ENCODE measurements at places on chromosomes 3 and 15.
A peak's percentile ranks its signal among the peaks of the same experiment; 100 is the strongest.

- DNase-seq = no peak
These were observed 277.9 kb upstream of the NR2F2 start for GRCh38 chr15:96052572-96053030.

- DNase-seq = peak; percentile 94
These were observed 9.9 kb downstream of the ZIC1 start for GRCh38 chr3:147418808-147419701.

GRCh38 chr3:149790268-149790667 lies 2.1 kb downstream of the ANKUB1 start:
- DNase-seq = no peak

- DNase-seq = no peak
These were observed 13.6 kb downstream of the GLDN start for GRCh38 chr15:51355096-51355495.

- no peak for DNase-seq
These were observed 401.3 kb upstream of the CFAP20DC start for GRCh38 chr3:59450946-59451763.

DNA sequence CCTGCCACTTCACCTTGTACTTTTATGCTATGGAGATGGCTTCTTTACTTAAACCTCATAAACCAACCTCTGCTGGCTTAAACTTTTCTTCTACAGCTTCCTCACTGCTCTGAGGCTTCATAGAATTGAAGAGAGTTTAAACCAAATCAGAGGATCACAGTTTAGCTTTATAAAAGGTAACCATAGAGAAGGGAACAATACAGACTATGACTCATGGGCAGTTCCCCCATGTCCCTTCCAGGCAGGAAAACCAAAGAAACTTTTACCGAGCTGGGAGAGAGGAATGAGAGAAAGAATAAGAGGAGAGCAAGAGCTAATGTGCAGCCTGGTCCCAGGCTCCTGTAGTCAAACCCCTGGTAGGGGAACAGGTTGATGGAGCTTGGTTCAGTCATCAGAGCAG lies 53.9 kb upstream of the NEDD4 start:
- no peak for DNase-seq

- no peak for DNase-seq
These were observed 42.4 kb downstream of the SEC22A start for GRCh38 chr3:123244128-123244527.

DNA sequence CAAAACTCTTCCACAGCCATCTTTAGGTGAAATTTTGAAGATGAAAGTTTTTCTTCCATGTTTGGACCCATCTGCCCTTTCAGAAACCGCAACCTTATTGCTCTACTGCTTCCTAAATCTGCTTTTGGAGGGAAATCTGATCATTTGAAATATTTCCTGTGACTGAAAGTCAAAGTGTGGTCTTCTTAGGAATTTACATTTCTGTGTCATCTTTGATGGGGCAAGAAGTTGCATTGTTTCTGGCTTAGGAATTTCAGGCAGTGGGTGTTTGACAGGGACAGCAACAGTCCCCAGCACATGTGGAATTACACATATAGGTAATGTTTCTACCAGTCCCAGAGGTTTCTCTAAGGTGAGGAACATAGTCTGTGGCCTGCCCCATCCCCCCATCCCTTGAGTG lies 5.3 kb upstream of the TYRO3 start:
- no peak for DNase-seq

- no peak for DNase-seq
These were observed 913 bp upstream of the WNT7A start for GRCh38 chr3:13880811-13881156.

DNA sequence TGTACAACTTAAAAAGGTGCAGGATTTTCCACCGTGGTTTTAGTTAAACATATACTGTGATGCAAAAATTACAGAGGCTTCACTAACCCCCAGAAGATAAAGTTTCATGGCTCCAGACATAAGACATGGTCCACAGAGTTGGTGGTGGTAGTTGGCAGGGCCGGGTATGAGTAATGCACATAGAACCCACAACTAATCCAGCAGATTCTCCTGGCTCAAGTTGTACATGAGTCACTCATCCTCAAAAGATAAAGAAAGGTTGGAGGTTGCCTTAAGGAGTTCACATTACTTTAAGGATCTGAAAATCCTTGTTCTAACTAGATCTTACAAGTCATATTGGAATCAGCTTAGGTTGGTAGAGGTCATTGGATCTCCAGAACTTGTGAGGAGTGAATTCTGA lies 98.3 kb upstream of the ZBTB20 start:
- no peak for DNase-seq

DNA sequence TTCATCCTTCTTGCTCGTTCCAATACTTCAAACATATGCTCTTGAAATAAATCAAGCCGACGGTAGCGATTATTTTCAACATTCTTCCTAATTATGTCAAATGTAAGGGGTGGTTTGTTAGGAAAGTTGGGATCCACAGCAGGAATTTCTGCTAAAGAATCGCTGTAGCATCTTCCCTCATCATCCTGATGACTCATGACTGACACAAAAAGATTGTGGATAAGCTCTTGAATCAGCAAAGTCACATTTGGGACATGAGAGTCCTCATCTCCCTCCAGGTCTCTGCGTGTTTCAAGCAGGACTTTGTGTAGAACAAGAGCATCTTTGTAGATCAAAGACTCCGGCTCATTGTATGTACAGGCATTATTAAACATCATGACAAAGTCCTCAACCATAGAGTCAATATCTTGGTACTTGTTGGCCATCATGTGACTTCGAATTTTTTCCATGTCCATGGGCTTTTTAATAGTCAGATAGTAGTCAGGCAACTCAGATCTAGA lies 73.0 kb downstream of the UQCC5 start:
- no peak for DNase-seq

GRCh38 chr3:134029256-134029733 lies 430 bp downstream of the SLCO2A1 start:
- peak; percentile 46 for DNase-seq

- no peak for DNase-seq
These were observed 348.0 kb upstream of the DPPA4 start for GRCh38 chr3:109685084-109686079.

GRCh38 chr3:192022412-192022811 lies 561.4 kb downstream of the PYDC2 start:
- DNase-seq = no peak

DNA sequence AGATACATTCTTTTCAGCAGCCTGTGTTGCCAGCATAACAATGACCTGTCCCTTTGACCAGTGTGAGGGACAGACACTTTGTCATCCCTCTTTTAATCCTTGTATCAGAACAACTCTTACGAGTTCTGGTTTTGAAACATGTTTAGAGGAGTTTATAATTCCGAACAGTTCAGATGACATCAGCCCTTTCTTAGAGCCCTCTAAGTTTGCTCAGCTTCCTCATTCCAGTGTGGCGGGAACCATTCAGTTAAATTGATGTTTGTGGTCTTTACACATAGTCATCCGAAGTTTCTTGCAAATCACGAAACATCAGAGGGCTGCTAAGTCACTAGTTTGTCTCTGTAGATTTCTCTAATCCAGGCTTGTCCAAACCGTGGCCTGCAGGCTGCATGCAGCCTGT lies 102.5 kb downstream of the AKAP13 start:
- DNase-seq = no peak

- DNase-seq = no peak
These were observed 3.6 kb downstream of the NCKIPSD start for GRCh38 chr3:48681974-48682610.

DNA sequence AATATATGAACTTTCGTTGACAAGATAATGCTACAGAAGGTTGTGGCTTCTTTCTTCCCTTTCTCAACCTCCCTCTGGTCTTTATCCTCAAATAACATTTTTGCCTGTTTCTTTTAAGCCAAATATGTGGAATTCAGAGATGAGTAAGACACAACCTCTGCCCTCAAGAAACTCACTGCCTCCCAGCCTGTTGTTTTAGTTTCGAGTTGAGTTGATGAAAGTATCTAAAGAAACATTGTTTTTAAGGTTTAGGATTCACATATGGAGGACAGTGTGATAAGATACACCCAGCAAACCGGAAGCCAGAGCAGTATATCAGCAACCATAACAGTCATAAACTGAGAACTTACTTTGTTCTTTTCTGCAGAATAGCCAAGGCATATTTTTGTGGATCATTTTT lies 218.6 kb downstream of the THSD4 start:
- no peak for DNase-seq

DNA sequence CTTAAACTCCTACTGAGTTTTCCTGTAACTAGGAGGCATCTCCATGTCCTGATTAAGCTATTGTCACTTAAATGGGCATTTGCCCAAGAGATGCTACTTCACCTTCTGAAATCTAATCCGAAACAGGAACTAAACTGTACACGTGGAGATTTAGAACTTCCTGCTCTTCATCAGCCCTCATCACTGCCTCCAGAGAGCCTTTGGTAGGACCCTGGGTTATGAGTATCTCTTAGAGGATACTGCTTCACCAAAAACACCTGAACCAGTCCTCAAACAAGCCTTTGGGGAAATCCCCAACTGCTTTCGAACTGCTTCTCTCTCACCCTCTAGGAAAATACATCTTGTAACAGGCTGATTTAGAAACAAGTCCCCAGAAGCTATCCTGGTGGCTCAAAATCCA lies 320.3 kb downstream of the GAP43 start:
- DNase-seq = no peak

DNA sequence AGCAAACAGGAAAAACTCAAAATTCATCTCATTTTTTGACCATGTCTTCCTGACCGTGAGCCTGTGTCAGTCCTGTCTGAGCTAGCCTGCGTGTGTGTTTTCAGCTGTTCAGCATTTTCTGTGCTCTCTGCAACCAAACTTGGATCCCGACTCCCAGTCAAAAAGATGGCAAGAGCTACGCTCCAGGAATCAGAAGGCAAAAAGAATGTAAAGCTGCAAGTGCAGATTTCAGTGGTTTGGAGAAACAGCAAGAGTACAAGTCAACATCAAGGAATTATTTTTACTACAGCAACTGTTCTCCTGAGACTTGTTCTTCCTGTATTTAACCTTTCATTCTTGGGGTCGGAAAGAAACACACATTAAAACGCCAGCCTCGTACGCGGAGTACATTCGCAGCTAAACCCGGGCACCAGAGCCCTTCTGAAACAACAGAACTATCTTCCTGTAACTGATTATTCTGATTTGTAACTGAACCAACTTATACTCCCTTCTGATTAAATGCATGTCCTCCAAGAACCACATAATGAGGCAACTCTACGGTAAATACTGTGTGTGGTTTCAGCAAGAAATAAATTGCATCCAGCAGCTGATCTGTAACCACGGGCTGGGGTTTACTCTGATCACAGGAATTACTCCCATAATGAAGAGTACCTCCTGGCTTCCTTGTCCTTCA lies 107.4 kb downstream of the LRIG1 start:
- no peak for DNase-seq

GRCh38 chr3:38648659-38649499 lies 608 bp downstream of the SCN5A start:
- peak; percentile 36 for DNase-seq

- no peak for DNase-seq
These were observed 44.8 kb upstream of the ADAMTS9 start for GRCh38 chr3:64732576-64732975.

GRCh38 chr15:58748852-58749531 lies 515 bp downstream of the ADAM10 start:
- DNase-seq = peak; percentile 47

DNA sequence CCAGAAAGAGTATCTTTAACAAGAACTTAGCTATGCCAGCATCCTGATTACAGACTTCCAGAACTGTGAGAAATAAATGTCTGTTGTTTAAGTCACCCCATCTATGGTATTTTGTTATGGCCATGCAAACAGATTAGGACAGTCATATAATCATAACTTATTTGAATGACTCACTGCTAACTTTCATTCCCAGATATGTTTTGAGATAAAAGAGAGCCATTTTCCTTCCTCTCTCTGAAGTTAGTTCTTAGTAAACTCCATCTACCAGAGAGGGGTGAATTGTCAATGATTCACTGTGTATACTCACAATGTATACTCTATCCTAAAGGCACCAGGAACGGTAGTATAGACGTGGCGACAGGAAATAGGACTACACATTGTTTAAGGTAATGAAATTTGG lies 179.4 kb upstream of the DPH6 start:
- DNase-seq = no peak

GRCh38 chr3:98445949-98446406 lies 17.0 kb upstream of the OR5K1 start:
- DNase-seq = no peak

- DNase-seq = peak; percentile 42
These were observed 595 bp downstream of the DPH6 start for GRCh38 chr15:35545316-35545823.

DNA sequence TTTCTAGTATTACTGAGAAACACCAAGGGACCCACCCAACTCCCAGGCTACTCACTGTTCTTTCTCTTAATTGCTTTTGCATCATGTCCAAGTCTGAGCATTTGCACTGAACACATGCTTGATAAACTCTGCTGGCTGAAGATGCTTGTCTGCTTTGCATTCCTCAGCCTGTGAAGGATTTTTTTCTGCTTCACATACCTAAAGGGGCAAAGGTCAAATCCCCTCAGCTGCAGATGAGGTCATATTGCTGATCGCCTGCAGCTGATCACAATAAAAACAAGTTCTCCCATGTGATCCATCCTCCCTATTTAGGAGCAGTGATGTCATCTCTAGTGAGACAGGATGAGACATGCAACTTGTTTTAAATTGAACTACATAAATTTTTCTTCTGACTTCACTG lies 84.6 kb upstream of the DCBLD2 start:
- DNase-seq = peak; percentile 39

DNA sequence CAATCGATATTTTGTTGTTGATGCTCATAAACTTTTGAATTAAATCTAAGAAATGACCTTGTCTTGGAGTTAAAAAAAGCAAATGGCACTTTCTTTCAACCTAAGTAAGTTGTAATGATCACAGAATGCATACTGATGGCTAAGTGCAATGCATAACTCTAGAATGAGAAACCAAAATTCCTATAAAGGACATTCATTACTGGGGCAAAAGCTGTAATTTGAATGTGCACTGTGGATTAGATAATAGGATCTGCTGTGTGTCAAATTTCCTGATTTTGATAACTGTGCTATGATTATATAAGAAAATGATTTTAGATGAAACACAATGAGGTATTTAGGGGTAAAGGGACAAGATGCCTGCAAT lies 14.3 kb downstream of the SIAH2 start:
- DNase-seq = no peak

DNA sequence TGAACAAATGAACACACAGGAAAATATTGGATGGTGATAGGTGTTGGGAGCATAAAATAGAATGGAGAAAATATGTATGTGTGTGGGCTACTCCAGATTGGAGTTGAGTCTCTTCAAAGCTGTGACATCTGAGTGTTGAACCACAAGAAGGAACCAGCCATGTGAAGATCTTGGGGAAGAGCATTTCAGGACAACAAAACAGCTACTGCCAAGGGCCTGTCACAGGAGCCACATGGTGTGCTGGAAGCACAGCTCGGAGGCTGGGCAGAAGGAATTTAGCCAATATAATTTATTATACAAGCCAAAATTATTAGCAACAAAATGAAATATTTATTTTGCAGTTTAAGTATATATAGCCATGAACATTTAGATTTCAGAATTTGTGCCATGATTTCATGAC lies 108.3 kb upstream of the FGF7 start:
- no peak for DNase-seq

- no peak for DNase-seq
These were observed 56.2 kb downstream of the SLC6A6 start for GRCh38 chr3:14458434-14459275.

Measured in H9 (cell line).